ENCODE measurements at places on chromosomes 2 and 18.

- peak; percentile 92 for DNase-seq
Measured at GRCh38 chr2:61176755-61177726, 15.1 kb downstream of the C2orf74 start.

- DNase-seq = no peak
Measured at GRCh38 chr2:158388159-158388558, 68.4 kb downstream of the CCDC148 start.

GRCh38 chr18:28208268-28208667 is 31.3 kb upstream of the CDH2 start:
- DNase-seq = no peak

- DNase-seq = no peak
Measured at GRCh38 chr18:49015886-49016647, 65.3 kb upstream of the SMAD7 start.

GRCh38 chr2:217626926-217627325 is 375.9 kb downstream of the TNS1 start:
- no peak for DNase-seq

- no peak for DNase-seq
Measured at GRCh38 chr2:237725661-237726060, 72.9 kb upstream of the RBM44 start.

DNA sequence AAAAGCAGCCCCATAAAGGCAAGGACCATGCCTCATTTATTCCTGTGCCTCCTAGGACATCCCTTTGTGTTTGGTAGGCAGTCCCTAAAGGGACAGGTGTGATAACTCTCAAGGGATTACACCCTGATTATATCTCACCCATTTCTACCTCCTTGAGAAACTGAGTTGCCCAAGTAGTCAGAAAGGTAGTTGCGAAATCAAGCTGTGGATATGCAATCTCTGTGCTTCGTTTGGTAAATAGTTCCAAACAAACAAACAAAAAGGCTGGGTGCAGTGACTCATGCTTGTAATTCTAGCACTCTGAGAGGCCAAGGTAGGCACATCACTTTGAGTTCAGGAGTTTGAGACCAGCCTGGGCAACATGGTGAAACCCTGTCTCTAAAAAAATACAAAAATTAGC is 100.2 kb upstream of the ARL5A start:
- no peak for DNase-seq
